ENCODE measurements at places on chromosomes 7 and 10.

DNA sequence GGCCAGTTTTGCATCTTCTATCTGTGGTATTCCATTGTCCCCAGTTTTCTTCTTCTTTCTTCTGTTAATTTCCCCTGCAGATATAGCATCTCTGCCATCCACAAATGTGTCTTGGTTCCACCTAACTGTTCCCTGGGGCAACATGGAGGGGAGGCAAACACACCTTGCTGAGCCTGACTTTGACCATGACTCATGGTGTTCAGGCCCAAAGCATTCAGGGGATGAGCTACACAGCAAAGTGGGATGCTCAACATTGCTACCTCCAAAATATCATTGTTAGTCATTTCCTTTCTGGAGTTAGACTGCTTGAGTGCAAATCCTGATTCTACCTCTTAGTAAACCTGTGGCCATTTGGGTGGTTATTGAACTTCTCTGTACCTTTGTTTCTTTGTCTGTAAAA is 542.7 kb downstream of the LRMDA start:
- no peak for DNase-seq

DNA sequence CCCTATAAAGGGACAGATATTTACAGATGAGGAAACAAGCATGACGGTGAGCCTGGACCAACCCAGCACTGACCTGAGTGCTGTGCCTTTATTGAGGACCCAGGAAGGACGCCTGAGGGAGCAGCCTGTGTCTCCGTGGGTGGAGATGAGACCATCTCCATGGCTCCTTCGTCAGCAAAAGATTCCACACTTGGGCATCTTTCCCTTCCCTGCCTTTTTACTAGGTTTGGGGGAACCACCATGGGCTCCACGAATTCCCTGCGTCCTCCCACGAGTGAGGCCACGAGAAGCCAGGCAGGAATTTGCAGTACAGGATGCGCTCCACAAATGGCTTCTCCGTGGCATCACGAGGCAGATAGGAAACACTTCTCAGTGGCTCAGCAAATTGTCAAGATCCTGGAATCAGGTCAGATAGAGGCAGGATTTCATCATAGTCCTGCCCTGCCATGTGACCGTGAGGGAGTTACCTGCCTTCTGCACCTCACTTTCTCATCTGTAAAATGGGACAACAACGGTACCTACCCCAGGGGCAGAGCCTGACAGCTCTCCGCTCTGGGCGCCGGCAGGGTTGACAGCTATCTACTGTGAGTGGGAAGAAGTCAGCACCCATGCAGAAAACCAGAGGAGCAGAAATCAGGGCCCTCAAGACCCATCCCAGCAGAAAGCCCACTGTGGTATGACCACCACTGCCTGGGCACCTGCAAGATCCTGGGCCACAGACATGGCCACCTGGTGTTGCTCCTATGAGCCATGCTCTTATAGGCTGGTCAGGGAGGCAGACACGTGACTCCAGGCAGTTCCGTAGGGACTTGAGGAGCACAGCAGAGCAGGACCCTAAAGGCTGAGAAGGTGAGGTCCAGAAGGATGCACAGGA is 80.1 kb downstream of the GRID1 start:
- DNase-seq, result no peak

- DNase-seq, result no peak
Observed at GRCh38 chr7:4079956-4080355, 602.1 kb upstream of the FOXK1 start.

DNA sequence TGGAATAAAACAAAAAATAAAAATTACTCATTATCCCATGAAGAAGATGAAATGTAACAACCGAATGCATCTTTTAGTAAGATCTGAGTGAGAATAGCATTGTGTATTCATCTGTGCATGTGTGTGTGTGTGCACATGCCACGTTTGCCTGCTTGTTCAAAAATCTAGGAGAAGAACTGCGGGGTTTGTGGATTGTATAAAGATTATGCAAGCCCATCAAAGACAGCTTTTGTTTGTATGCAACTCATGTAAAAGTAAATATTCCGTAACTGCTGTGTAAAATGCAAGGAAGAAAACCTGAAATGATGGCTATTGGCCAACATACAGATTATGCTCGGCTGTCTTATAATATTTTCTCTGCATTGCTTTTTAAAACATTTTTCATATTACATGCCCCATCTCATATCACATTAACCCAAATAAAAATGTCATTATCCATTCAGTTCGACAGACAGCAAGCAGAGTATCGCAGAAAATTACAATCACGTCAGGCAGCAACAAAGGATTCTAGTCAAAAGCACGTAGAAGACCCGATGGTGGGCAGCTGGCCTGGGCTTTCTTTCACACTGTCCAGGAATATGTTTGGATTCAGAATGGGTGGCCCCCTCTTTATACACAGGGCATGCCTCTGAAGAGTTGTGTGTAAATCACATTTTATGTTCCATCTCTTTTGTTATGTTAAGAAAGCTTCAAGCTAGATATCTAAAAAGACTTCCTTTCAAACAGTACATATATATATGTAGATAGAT is 114.0 kb downstream of the PARP12 start:
- no peak for DNase-seq

DNA sequence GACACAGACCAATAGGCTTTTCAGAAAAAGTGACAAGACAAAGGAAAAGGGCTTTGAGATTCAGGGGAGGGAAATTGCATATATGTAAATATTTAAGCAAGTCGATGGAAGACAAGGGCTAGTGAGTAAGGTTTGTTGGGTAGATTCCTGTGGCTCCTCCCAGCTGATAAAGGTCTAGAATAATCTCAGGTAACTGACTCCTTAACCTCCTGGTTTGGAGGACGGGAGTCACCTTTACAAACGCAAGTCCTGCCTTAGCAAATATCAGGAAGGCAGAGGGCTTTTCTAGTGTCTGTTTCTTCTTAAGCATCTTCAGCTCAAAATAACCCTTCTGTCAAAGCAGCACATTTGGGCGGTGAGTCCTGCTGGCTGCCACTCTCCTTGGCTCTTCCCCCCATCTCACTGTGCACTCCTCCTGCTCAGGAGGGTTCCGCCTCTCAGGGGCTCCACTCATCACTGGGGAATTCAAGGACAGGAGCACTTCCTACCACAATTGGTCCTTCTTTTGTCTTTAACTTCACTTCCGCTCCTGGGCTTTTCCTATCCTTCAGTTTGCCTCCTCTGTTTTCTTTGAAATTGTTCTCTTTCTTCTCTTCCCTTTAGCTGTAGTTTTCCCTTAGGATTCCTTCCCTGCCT is 496.3 kb upstream of the KLF6 start:
- DNase-seq, result no peak

DNA sequence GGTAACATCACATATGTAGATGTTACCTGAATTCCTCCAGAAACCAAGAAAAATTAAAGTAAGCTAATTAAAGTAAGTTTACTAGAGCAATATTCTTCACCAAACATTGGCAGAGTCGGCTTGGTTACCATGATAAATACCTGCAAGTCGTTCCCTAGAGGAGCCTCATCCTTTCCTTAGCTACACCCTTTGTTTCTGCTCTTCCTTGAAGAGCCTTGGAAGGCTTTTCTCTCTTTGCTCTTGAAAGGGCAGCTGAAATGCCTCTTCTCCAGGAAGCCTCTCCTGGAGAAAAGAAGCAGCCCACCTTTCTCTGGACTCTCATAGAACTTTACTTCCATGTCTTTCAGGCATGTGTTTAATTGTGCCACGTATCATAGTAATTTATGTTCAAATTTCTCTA is 34.9 kb upstream of the CALD1 start:
- no peak for DNase-seq

GRCh38 chr7:77252506-77252905 is 52.9 kb upstream of the FGL2 start:
- DNase-seq, result no peak

DNA sequence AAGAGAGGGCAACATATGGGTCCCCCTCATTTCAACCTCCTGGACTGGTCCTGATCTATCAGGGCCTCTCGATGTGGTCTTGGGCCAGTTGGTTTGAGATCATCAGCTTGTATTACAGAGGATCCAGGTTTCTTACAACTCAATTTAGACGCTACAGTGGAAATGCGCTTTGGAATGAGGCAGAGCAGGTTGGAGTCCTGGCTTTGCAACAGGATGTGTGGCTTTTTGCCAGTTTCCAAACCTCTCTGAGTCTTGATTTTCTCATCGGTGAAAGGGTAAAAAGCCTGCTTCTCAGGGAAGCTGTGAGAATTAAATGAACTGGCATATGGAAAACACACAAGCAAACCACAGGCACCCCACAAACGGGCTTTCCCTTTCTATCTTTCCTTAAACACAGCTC is 37.5 kb upstream of the MKI67 start:
- DNase-seq, result no peak

DNA sequence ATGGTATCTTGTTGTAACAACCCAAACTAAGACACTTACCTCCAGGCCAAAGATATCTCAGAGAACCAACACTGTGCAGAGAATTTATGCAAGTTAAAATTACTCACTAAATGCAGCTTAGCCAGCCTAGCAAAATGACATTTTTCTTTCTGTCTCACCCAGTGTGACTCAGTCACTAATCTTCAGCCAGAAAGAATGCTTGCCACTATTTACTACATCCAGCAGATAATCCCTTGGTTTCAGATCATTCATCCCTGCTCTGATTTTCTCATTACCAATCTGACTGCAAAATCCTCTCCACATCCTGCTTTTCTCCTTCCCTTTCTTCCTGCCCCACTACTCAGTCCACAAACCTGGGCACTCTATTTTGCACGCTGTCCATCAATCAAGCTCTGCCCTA is 93.5 kb upstream of the NEBL start:
- DNase-seq, result no peak

DNA sequence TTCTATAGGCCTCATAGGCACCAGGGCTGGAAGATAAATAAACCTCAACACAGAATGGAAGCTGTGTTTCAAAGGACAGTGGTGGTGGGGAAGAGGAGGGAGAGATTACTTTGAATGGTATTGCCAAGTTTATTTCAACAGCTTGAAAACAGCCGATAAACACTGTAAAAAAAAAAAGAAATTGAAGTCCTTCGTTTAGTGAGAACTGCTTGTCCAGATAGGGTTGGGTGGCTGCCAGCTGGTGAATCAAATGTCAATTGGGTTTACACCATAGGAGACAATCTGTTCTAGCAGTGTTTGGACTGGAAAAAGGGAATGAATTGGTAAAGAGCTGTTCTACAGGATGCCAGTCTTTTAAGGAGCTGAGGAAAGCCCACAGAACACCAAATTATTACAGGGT is 254.8 kb downstream of the PHF14 start:
- no peak for DNase-seq

DNA sequence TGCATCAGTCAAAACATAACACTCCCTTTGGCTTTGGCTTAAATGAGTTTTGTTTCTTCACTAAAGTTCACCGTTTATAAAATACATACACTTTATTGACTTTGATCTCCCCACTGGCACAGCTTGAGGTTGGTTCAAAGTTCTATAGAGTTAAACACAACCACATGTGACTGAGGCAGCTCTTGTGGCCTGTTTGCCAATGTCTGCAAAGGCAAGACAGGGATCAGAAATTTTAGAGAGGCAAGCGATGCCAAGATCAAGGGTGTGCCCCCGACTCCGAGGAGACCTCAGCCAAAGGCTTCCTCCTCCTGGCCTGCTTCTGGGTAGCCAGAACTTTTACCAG is 129.8 kb upstream of the JCAD start:
- no peak for DNase-seq

DNA sequence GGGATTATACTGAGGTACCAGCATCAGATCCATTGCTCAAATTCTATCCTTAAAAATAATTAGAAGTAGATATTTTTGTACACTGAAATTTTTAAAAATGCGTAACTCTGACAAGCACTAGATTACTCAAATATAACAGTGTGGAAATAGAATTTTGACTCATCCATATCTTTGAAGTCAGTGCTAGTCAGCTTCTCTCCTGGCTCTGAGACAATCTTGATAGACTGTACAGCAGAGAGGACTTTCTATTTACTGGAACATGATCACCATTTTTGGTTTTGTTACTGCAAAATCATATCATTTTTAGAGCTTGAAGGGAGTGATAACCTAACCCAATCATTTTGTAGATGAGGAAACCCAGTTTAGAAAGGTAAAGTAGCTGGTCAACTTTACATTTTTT is 195.0 kb downstream of the MTERF1 start:
- DNase-seq, result no peak

DNA sequence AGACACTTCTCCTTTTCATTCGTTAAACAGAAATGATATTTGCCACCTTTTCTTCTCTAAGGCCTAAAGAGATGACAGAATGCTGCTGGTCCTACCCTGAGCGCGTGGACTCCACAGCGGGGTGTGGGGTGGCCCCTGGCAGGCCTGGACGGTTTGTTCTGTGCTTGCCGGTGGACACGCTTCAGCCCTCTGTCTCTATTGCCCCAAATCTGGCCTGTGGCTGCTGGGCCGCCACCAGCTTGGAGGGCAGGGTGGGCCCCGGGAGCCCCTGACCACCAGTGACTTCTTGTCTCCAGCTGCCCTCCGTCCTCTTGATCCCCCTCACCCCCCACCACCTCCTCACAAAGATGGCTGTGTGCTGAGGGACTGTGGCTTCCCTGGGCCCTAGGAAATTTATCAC is 5.7 kb downstream of the CHST3 start:
- no peak for DNase-seq

DNA sequence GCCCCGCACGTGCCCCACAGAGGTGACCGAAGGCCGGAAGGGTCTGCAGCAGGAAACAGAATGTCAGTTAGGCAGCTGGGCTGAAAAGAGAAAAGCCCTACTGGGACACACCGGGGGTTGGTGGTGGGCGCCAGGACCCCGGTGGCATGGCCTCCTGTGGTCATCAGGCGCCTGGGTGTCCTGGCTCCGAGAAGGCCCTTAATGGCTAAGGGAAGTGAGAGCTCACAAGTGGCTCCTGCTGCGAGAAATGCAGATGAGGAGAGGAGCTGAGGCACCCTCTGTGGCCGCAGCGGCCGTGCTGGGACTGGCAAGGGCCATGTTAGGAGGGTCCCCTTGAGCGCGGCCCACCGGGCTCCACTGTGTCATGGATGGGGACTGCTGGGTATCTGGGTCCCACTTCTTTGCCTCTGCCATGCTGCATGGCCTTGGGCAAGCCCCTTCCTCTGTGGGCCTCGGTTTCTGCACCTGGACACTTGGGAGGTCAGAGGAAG is 79.2 kb upstream of the GNA12 start:
- DNase-seq, result no peak

DNA sequence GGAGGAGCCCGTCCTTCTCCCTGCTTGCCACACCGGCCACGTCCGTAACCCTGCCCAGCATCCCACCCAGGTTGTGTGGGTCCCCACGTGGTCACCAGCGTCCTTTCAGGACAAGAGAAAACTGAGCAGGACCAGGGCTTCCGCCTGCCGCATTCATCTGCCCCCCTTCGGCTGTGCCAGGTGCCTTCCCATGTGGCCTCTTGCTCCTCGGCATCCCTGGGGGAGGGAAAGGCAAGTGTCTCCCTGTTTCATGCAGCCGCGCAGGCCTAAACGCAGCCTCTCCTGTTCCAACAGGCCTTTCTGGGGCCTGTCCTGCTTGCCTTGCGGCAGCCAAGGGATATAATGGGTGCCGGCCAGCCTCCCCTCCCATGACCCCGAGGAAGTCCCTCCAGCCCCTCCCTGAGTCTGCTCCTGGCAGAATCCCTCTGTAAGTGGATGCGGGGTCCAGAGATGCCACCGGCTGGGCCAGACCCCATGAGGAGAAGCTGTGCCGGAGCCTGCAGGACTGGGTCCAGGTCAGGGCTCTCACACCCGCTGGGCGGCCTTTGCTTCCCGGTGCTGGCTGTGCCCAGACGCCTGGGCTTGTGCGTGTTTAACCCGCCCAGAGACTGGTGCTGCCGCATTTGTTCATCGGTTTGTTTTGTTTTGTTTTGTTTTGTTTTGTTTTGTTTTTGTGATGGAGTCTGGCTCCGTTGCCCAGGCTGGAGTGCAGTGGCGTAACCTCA is 23.1 kb downstream of the SHH start:
- DNase-seq, result no peak

GRCh38 chr10:131767716-131768115 is 133.1 kb upstream of the PPP2R2D start:
- DNase-seq, result no peak
